Epithelial cell of proximal tubule (primary cell): ENCODE measurements at places on chromosomes 5 and 9. TPM values are rescaled to one million over a fixed set of nuclear protein-coding genes. Genes with fewer than 3 reads are reported as not detected.

DNA sequence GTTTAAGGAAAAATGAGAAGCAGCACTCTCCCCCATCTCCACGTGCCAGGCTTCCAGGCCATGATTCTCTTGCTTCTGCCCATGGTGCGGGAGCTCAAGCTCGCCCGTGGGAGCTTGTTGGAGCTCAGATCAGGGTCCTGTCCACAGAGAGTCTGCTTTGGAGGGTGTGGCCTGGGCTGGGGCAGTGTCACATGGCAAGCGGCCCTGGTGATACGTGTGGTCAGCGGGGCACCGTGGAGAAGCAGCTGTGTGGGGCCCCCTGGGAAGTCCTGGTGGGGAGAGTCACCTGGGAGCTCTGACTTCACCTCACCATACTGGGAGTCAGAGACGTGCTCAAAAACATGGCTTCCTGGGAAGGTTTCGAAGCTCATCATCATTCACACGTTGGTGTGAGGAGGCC lies 275.3 kb downstream of the GADD45G start:
- no peak for DNase-seq

- no peak for DNase-seq
These were observed 32.1 kb downstream of the SEMA4D start for GRCh38 chr9:89465726-89466308.

GRCh38 chr9:135147474-135147805 lies 60.0 kb downstream of the OLFM1 start:
- DNase-seq, result no peak

CCIN gene
- total RNA-seq, result 0.06 TPM in 1 of 2 replicates, not detected in the other

CNOT8 gene
- total RNA-seq, result 59.5 and 74.7 TPM in 2 replicates

IFNA2 gene
- not detected in 2 replicates for total RNA-seq
